ENCODE measurements at places on chromosomes 4 and X. TPM values are rescaled to one million over a fixed set of nuclear protein-coding genes. Genes with fewer than 3 reads are reported as not detected.

GRCh38 chr4:85209161-85209560 lies 242.7 kb upstream of the WDFY3 start:
- no peak for DNase-seq

- DNase-seq, result no peak
Observed at GRCh38 chrX:137166591-137166990, 132.8 kb upstream of the GPR101 start.

DNA sequence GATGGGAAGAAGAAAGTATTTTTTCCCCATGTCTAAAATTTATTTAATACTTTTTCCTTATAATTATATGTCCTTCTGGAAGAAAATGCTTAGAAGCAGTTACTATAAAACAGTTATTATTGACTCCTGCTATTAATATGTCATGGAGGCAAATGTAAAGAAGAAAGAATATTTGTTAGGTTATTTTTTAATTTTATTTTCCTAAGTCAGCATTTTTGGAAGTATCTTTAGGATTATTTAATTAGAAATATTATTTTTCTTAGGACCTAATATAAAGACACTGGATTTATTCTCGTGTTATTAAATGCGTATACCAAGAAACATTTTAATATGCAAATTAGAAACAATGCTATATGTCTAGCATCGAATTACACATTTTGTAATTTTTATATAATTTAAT lies 687.7 kb downstream of the TRAM1L1 start:
- DNase-seq, result no peak

DNA sequence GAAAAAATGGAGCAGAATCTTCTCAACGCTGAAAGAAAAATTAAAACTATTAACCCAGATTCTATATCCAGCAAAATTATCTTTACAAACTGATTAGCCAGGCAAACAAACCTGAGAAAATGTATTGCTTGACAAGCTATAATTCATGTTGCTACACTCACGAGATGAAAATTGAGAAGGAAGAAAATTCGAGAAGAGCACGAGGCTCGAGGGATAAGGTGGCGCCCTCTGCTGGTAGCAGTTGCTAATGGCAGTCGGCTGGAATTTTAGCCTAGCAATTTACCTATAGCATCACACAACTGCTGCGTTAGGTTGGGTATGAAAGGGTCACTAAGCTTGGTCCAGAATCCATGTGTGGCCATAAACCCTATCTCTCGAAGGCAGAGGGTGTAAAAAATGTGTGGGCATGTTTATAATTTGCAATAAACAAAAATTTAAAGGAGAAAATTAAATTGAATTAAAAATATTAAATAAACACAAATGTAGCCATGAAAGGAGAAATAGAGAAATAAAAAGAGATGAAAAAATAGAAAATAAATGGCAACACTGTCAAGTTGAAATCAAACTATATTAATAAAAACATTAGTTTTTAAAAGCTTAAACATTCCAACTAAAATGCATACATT lies 126.6 kb downstream of the PPP4R3C start:
- DNase-seq, result no peak

DNA sequence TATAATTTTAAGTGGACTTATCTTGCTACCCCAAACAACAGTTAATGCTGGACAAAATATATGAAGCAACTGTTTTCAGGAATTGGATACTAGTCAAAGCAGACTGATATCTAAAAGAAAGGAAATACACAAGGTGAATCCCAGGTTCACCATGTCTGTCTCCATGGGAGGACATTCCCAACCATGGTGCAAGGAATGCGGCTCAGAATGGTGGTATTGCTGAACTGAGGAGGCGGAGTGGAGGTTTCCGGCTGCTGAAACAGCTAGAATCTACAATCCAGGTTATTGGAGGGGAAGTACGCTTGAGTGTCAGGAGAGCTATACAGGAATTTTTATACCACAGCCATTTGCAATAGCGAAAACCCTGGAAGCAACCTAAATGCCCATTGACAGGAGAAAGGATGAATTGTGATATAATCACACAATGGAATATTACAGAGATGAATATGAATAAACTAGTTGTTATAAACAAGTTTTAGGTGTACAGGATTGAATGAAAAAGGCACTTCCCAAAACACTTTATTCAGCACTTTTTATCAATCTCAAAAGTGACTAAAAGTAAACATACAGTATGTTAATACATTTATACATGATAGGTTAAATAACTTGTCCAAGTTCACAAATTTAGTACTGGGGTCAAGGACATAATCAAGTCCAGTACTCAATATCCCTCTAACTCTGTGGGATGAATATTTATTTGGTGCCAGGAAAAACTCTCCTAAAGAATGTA lies 9.0 kb downstream of the HMGB2 start:
- no peak for DNase-seq

DNA sequence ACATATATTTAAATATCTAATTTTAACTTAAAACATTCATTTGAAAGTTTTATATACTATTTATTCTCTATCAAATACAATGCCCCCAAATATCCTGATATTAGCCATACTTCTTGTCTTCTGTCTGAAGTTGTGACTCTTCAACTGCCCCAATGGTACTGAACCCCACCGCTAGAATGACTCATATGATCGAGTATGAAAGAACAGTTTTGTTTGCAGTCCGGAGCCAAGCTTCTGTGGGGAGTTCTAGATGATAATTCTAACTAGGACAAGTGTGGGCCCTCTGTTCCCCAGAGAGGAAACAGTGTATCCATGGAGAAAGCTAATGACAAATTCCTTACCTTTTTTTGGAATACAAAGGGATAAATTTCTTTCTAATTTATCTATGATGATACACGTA lies 24.7 kb upstream of the CT47A1 start:
- no peak for DNase-seq

DNA sequence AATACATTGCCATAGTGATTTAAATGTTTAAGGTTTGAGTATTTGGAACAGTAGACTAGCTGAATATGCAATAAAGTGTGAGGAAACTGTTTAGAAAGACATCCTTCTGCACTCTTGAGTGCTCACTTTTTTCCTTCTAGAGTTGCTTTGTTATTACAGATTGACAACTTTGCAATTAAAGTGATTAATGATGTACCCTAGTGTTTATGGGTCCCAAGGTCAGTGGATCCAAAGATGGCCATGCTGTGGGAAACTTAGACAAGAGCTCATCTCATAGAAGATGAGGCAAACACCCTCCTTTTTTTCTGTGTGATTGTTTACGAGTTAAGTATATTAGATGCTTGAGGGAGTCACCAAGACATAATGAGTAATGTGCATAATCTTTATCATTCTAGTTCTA lies 118.8 kb downstream of the PDLIM5 start:
- no peak for DNase-seq

GRCh38 chr4:6381571-6382123 lies 90.8 kb downstream of the PPP2R2C start:
- DNase-seq, result no peak

The FGA gene
- not detected for total RNA-seq

The WDR17 gene
- total RNA-seq, result 0.63 TPM

The SERPINA7 gene
- not detected for total RNA-seq

The SUPT20HL1 gene
- total RNA-seq, result not detected

The ITIH6 gene
- not detected for total RNA-seq

- no peak for DNase-seq
Observed at GRCh38 chr4:32917586-32917985, 2197.4 kb downstream of the PCDH7 start.

DNA sequence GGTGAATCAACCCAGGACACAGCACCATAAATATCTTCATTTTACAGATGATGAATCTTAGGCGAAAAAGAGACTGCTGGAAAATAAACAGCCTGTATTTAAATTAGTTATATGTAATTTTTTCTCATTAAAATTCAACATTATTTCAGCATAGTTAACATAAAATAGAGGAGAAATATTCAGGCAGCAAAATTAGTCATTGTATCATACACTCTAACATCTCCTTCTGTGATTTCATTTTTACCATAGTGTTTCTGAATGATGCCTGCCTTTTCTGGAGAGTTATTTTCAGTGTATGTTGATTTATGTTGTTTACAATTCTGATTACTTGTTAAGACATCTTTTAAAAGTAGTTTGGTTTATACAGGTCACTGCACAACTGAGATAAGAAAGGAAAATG lies 82.3 kb upstream of the KCNIP4 start:
- no peak for DNase-seq

GRCh38 chr4:138707746-138708677 lies 307.6 kb upstream of the NOCT start:
- no peak for DNase-seq
